ENCODE measurements at places on chromosomes 5 and 9. TPM values are rescaled to one million over a fixed set of nuclear protein-coding genes. Genes with fewer than 3 reads are reported as not detected.
A peak's percentile ranks its signal among the peaks of the same experiment; 100 is the strongest.

- H3K4me1 ChIP-seq: peaks cover 61% of the 10 kb centered on the region
- peak overlapping the region; percentile 15 for H3K4me3 ChIP-seq
- H3K36me3 ChIP-seq: peaks cover 21% of the 10 kb centered on the region
- H3K27ac ChIP-seq: peak overlapping the region; percentile 98
Measured at GRCh38 chr9:129141066-129142041, 30.1 kb downstream of the PTPA start.

DNA sequence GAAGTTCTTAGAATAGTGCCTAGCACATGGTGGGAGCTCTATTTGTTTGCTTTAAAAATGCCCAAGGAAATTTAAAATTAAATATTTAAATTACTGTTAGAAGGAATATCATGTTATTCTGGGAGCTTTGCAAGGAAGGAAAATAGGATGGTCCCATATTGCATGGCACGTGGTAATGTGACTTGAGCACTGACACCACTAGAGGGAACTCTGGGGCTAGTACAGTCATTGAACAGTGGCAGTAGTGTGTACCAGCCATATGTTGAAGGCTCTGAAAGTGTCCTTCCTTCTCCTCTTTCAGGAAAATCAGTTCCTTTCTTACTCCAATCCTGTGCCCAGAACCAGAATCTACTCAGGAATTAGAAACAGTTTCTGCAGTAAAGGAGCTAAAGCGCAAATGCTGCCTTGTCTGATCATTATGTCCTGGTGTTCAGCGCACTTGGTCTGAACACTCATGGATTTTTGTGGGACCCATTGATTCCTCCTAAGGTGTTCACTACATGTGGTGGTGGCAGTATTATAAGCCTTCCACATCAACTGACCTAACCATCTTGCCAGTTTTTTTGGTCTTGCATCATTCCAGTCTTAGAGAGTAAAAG is 54.1 kb downstream of the GDA start:
- H3K4me1 ChIP-seq: no peaks in the 10 kb centered on the region
- H3K36me3 ChIP-seq: no peaks in the 10 kb centered on the region
- no peak overlapping the region for H3K27ac ChIP-seq
- peak; percentile 22 for DNase-seq
- no peak overlapping the region for H3K4me3 ChIP-seq
- peaks cover 2% of the 10 kb centered on the region for H3K27me3 ChIP-seq

DNA sequence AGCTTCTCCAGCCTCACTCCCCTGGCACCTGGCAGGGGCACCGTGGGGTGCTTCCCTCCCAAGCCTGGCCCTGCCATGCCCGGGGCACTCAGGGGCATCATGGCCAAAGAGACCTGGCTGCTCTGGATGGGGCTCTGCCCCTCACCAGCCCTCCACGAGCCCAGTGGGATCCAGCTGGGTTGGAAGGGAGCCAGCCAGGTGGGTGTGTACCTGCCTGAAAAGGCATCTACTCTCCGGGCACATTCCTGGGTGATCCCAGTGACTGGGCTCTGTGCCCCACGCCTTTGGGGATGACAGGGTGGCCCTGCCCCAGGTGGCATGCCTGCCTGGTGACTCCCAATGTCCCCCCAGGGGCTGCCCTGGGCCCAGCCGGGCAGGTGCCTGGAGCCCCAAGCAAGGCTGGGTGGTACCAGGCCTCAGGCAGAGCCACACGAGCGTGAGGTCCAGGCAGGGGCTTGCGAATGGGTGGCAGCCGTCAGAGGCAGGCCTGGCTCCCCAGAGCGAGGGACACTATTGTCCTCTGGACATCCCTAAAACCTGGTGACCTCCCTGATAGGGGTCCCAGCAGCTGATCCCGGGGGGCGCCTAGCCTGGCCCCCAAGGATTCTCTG is 777 bp downstream of the GPSM1 start:
- H3K4me1 ChIP-seq: peaks cover 35% of the 10 kb centered on the region
- H3K4me3 ChIP-seq: peak overlapping the region; percentile 96
- DNase-seq: no peak

The AFAP1L1 gene
- 5.3 TPM for total RNA-seq

The URM1 gene
- 20.6 TPM for total RNA-seq

The SLC25A2 gene
- total RNA-seq: 0.28 TPM

The DMRT2 gene
- total RNA-seq: not detected

The TRIM7 gene
- 0.83 TPM for total RNA-seq

DNA sequence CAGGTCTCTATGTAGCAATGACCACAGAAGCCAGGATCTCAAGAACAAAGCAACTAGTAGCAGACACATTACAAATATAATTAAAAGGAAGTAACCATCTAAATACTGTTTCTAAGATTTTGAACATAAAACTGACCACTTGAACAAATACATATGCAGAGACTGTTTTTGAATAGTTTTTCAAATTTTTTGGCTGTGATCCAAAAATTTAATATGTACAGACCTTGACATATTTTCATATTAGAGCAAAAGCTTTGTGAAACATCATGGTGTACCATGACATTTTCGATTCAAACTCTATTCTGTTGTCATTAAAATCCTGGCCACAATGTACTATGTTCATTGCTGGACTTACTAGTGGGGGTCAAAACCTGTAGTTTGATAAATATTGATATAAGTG is 126.5 kb downstream of the NUDT12 start:
- no peak for DNase-seq
- H3K4me3 ChIP-seq: no peak overlapping the region
- H3K27ac ChIP-seq: no peak overlapping the region
- no peaks in the 10 kb centered on the region for H3K4me1 ChIP-seq
- no peaks in the 10 kb centered on the region for H3K36me3 ChIP-seq

DNA sequence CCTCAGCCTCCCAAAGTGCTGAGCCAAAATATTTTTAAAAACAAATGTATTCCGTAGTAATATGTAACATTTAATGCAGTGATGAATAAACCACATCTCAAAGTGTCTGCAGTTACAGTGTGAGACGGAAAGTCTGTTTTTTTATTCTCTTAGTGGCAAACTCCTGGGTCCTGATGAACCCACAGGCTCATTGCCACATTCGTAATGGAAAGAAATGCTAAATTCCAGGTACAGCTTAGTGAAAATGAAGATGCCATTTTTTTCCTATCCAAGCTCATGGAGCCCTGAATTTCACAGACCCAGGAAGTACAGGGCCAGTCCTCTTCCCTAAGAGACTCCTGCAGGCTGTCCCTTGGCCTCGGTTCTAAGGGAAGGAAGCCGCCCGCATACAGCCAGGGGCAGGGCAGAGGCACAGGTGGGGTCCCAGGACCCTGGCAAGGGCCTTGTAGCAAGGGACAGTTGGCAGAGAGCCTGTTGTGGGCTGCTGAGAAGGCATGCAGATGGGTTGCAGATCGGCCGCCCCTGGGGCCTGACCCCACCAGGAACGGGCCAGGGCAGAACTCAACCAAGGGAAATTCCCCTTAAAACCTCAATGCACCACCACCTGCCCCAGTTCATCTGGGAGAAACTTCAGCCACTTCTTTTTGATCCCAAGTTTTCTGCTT is 36.2 kb downstream of the IPPK start:
- DNase-seq: no peak
- H3K27ac ChIP-seq: no peak overlapping the region
- H3K27me3 ChIP-seq: no peaks in the 10 kb centered on the region
- H3K4me1 ChIP-seq: no peaks in the 10 kb centered on the region

DNA sequence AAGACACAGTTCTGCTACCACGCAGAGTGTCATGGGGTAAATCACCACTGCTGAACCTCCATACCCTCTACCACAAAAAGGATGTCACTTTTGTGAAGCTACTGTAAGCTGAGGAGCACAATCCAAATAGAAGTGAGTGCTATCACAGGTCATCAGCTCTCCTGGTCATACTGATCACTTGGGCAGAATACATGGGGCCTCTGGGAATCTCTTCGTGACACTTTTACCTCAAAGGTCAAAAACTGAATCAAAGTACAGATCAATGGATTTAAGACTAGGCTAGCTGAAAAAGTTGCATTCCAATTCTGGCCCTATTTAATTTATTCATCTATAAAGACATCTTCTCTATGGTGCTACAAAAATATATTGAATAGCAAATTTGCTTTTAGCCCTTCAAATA is 115.5 kb downstream of the MPDZ start:
- no peak overlapping the region for H3K4me3 ChIP-seq
- no peak for DNase-seq
- H3K27me3 ChIP-seq: no peaks in the 10 kb centered on the region
- peaks cover 10% of the 10 kb centered on the region for H3K36me3 ChIP-seq

- H3K4me1 ChIP-seq: peaks cover 6% of the 10 kb centered on the region
- no peak overlapping the region for H3K27ac ChIP-seq
- no peaks in the 10 kb centered on the region for H3K27me3 ChIP-seq
- no peaks in the 10 kb centered on the region for H3K36me3 ChIP-seq
- DNase-seq: no peak
- no peak overlapping the region for H3K4me3 ChIP-seq
Measured at GRCh38 chr5:40606077-40606765, 73.5 kb upstream of the PTGER4 start.

- no peak overlapping the region for H3K4me3 ChIP-seq
- no peak for DNase-seq
- H3K4me1 ChIP-seq: peaks cover 14% of the 10 kb centered on the region
- H3K27me3 ChIP-seq: no peaks in the 10 kb centered on the region
- H3K27ac ChIP-seq: peak overlapping the region; percentile 55
Measured at GRCh38 chr5:54022223-54022622, 288.1 kb downstream of the ARL15 start.

The GFI1B gene
- not detected for total RNA-seq

DNA sequence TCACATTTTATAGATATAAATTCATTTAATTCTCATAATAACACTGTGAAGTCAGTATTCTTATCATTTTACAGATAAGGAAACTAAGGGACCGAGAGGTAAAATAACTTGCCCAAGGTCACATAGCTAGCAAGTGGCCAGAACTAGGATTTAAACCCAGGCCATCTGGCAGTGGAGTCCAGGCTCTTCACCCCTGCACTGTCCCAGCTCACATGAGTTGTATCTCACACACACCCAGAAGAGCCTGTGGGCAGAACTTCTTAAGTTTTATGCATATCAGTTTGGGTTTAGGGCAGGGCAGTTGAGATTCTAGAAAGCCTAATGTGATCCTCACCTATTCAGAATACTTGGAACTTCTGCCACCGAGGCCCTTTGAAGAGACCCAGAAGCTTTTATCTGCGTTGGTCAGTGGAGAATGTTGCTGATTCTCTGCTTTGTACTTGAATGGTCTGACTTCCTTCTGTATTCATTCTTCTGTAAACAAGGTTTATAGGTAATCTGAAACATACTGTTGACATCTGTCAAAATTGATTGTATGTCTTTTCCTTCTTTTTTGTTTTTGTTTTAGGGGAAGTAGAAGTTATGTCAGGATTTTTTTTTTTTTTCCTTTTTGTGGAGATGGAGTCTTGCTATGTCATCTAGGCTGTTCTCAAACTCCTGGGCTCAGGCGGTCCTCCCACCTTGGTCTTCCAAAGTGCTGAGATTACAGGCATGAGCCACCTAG is 75.8 kb downstream of the KIAA1958 start:
- no peak for DNase-seq
- peaks cover 2% of the 10 kb centered on the region for H3K4me1 ChIP-seq
- no peaks in the 10 kb centered on the region for H3K36me3 ChIP-seq
- no peak overlapping the region for H3K27ac ChIP-seq
- no peak overlapping the region for H3K4me3 ChIP-seq
- no peaks in the 10 kb centered on the region for H3K27me3 ChIP-seq

The NR5A1 gene
- total RNA-seq: not detected

- H3K36me3 ChIP-seq: no peaks in the 10 kb centered on the region
- H3K4me3 ChIP-seq: no peak overlapping the region
- no peak for DNase-seq
- H3K4me1 ChIP-seq: peaks cover 8% of the 10 kb centered on the region
Measured at GRCh38 chr9:107782789-107783188, 293.2 kb upstream of the KLF4 start.

DNA sequence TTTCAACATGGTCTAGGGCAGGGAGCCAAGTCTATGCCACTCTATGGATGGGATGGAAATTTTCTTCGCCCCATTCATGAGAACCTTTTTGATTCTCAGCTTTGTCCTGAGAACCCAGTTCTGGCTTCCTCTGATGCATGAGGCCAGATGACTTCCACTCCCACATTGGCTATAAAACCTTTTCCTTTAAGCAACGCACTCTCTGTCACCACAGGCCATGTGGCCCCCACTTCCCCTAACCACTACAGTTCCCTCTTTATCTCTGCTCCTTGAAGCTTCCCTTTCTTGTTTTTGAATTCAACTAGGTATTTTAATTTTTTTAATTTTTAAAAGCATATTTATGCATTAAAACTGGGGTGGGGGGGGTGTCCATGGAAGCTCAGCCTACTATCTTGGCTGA is 401.3 kb downstream of the ENC1 start:
- H3K4me3 ChIP-seq: no peak overlapping the region
- no peak for DNase-seq
- no peak overlapping the region for H3K27ac ChIP-seq
- no peaks in the 10 kb centered on the region for H3K27me3 ChIP-seq

DNA sequence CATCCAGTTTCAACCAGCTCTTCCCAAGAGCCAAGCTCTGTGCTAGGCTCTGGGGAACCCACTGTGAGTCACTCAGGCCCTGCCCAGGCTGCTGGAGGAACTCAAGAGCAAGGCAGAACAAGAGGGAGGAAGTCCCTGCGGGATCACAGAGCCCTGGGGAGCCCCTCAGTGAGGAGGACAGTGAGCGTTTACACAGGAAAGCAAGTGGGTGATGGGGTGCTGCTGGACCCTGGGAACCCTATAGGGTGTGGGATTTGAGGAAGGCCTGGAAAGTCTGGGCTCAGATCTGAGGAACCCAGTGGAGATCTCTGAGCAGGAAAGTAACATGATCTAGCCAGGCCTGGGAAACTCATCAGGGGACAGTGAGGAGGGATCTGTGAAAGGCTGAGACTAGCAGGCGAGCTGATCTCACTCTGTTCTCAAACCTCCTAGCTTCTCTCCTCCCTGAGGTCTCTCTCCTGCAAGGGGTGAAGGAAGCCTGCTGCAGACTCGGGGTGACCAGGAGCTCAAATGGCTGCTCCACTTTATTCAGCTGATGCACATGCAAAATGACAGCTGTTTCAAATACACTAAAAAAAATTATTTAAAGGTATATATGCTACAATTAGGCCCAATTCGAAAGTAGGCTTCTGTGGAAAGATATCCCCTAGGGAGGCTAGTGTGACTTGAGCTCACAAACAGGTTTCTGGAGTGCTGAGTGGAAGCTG is 70.0 kb downstream of the SHB start:
- H3K27me3 ChIP-seq: no peaks in the 10 kb centered on the region
- no peak overlapping the region for H3K4me3 ChIP-seq
- peaks cover 52% of the 10 kb centered on the region for H3K4me1 ChIP-seq
- peaks cover 18% of the 10 kb centered on the region for H3K36me3 ChIP-seq

GRCh38 chr9:4864698-4865097 is 72.0 kb downstream of the RCL1 start:
- H3K4me1 ChIP-seq: no peaks in the 10 kb centered on the region
- H3K4me3 ChIP-seq: no peak overlapping the region
- 0 out of 2 replicates have a peak, but pooled peaks cover 2% of the 10 kb centered on the region for H3K36me3 ChIP-seq
- no peaks in the 10 kb centered on the region for H3K27me3 ChIP-seq
- DNase-seq: no peak

DNA sequence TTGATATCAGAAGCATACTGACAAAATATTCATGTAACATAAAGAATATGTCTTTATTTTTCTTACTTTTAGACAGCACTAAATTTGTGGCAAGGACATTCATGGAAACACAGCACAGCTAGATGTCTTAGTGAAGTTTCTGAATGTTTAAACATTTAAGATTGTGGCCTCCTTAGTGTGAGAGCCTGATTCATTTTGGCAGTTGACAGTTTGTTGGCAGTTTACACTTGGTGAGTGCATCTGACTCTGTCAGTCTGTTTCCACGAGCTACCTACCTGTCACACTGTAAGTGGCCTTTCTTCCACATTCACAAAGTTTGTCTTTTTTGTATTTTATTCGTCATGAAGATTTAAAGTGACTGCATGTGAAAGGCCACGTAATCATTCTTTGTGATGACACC is 436.8 kb downstream of the TUSC1 start:
- no peak overlapping the region for H3K4me3 ChIP-seq
- no peak overlapping the region for H3K27ac ChIP-seq
- H3K27me3 ChIP-seq: no peaks in the 10 kb centered on the region
- no peaks in the 10 kb centered on the region for H3K4me1 ChIP-seq
- no peaks in the 10 kb centered on the region for H3K36me3 ChIP-seq
